ENCODE measurements at places on chromosomes 1 and 21. TPM values are rescaled to one million over a fixed set of nuclear protein-coding genes. Genes with fewer than 3 reads are reported as not detected.

The CD1D gene
- 1.0 TPM for total RNA-seq

The ATP13A2 gene
- 44.0 TPM for total RNA-seq

The ETV3L gene
- not detected for total RNA-seq

The SORT1 gene
- total RNA-seq = 25.5 TPM

The SPATA46 gene
- total RNA-seq = not detected

- no peak for DNase-seq
Measured at GRCh38 chr1:91527781-91528180, 27.1 kb downstream of the CDC7 start.

- peak; percentile 48 for DNase-seq
Measured at GRCh38 chr1:6104631-6105030, 58.9 kb downstream of the KCNAB2 start.

- no peak for DNase-seq
Measured at GRCh38 chr1:42312576-42313212, 22.3 kb downstream of the FOXJ3 start.

GRCh38 chr1:163774978-163775620 is 453.3 kb downstream of the NUF2 start:
- DNase-seq = no peak

- no peak for DNase-seq
Measured at GRCh38 chr1:83882906-83883305, 116.0 kb downstream of the TTLL7 start.

DNA sequence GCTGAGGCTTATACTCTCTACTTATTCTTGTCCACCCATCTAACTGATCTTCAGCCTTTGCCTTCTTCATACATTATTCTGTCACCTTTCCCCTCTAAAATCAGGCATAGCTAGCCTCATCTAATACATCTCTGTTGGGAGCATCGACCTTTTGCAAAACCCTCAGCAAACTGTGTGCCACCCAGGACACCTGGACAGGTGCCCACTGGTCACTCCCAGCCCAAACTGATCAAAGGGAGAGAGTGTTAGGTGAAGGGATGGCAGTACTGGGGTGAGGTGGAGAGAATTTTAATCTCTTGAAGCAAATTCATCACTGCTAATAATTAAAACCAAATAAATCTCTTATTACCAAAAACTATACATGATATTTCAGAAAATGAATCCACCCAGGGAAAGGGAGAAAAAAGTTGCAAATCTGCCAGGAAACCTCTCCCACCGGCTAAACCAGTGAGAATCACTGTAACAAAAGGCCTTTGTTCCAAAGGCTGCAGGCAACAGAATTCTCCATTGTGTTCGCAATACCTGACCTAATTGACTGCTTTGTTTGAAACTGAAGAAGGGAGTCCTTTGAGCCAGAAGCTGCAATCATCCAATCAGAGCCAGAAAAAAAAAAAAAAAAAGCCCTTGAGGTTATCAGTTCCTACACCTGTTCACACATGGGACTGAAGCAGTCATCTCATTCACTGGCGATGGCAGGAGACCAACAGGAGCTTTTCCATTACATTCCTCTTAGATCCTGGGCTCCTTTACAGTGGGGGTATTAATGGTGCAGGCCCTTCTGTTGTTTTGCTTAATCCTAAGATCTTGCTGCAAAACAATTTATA is 172.6 kb downstream of the APP start:
- peak; percentile 80 for DNase-seq

- DNase-seq = no peak
Measured at GRCh38 chr21:16570171-16570570, 840.4 kb downstream of the USP25 start.

- no peak for DNase-seq
Measured at GRCh38 chr1:97047421-97047793, 325.8 kb downstream of the PTBP2 start.

DNA sequence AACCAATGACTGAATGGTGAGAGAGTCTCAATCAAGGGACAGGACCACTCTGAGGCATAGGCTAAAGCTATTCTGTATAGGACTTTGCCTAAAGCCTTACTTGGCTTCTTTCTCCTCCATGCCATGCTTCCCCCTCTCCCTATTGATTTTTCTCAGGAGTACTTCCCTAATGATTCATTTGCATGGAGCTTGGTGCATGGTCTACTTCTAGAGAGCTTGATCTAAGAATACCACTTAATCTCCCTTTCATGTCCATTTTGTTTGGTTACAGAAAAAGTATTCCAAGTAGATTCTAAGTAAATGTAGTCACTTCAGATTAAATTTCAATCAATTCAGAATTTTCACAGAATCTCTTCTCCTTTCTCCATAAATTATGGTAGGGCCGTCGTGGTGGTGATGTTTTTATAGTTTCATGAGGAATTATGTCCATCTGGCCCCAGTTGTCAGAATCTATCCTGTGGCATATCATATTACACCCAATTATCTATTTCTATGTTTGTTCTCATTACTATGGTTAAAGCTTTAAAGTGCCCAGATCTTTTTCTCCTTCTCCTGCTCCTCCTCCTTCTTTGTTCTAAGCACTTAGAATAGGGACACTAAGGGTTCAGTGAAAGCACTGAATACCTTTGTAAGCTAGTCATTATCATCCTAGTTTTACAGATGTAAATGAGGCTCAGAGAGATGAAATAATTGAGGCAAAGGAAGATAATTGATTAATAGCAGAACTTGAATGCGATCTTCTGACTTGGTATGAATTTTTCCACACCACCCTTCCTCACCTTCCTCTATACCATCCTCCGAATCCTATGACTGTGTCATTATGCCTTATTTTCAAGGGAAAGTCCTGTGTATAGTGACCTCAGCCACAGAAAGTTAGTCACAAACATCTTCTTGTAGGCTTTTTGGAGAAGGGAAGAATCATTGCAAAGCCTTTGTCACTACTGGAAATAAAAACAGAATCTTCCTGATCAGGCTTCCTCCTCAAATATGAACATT is 85.6 kb upstream of the ZRANB2 start:
- no peak for DNase-seq

DNA sequence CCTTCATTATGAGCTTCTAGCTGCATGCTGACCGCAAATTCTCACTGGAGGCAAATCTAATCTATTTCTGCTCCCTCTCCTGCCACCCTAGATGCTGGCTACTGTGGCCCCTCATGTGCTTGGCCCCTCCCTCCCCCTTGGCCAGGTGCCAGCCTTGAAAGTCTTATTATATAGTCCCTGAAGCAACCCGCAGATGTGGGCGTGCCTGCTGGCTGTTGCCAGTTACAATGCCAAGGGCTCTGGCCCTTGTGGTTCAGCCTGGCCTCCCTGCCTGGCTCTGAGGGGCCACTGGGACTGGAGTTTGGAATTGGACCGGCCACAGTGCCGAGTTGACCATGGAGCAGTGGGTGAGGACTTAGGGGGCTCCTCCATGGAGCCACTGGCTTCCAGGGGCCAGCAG is 78.9 kb upstream of the ACTRT2 start:
- no peak for DNase-seq
